ENCODE measurements at places on chromosomes 3 and 15.
A peak's percentile ranks its signal among the peaks of the same experiment; 100 is the strongest.

DNA sequence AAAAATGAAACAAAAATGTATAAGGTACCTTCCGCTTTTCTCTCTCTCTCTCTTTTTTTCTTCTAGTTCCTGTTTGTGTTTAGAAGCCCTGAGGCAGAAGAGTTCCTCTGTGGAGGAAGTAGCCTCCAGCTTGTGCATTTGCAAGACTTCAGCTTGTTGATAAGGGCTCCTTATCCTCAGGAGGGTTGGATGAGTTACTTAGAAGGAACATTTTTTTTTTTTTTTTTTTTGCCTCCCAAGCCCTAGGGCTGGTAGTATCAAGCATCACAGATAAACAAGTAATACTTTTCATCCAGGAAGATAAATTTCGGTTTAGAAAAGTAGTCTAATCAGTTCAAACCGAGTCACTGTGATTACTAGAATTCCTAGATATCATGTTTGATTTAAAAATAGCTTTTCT lies 91.0 kb upstream of the CBLB start:
- DNase-seq = no peak

DNA sequence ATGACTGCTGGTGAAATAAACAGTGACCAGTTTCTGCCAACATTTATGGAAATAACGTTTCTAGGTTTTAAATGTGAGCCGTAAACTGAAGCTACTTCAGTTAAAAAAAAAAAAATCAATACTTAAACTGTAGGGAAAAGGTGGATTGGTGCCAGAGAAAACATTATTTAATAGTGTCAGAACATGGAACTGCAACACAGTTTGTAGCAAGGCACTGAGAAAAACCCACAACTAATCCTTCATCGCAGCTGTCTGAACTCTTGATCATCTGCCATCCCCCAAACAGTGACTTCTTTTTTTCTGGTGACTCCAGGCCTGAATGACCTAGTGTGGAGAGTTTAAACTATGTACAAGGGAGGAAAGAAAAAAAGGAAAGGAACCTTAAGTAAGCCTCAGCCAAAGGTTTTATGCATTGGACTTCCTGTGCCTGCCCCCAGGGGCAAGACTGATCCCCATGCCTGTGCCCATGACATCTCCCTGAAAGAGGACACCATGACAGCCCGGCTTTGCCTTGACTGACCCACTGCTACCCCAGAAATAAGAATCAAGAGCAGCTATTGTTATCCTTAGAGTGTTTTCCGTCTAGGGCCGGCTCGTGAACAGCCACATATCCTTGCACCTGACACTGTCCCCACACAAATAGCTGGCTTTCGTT lies 33.1 kb downstream of the CRTAP start:
- no peak for DNase-seq

DNA sequence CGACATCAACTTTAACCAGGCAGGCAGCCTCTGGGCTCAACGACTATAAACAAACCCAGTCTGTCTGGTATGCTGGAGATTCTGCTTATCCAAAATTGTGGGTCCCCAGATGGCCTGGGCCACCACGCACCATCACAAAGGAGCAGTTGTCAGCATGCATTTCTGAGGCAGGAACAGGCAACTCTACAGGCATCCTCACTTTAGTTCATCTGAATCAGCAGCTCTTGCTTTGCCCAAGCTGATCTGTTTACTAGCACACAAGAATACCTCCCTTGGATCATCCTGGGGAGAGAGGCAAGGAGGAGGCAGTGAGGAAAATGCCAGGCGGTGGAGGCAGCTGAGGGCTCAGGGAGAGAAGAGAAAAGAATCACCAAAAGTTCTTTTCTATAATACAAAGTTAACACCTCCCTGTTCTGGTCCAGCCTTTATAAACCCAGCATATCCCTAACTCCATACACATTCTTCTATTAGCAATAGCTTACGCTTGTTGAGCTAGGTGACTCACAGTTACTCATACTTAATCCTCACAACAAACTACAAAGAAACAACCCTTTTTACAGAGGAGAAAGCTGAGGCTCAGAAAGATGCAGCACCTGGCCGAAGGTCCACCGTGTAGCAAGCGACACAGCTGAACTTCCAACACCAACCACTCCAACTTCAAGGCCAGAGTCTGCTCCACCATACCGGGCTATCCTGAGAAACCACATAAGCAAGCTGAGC lies 33.6 kb downstream of the ZDHHC3 start:
- no peak for DNase-seq

GRCh38 chr3:44061961-44062360 lies 179.7 kb upstream of the TOPAZ1 start:
- DNase-seq = no peak

GRCh38 chr15:44317423-44318058 lies 29.0 kb downstream of the GOLM2 start:
- no peak for DNase-seq

DNA sequence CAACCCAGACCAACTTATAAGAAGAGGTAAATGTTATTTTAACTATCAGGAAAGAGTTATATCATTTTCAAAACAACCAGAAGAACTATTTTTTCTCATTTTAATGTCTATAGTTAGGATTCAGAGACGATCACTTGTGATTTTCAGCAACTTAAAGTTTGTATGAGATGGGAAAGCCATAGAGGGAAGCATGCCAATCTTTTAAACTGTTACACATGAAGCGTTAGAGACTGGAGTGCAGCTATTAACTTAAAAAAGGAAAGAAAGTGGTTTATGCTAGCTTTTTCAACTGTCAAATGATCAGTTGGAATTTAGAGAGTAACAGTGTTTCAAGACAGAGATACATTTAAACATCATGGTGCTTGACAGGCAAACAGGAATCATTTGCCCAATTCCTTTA lies 91.7 kb upstream of the LPP start:
- no peak for DNase-seq

DNA sequence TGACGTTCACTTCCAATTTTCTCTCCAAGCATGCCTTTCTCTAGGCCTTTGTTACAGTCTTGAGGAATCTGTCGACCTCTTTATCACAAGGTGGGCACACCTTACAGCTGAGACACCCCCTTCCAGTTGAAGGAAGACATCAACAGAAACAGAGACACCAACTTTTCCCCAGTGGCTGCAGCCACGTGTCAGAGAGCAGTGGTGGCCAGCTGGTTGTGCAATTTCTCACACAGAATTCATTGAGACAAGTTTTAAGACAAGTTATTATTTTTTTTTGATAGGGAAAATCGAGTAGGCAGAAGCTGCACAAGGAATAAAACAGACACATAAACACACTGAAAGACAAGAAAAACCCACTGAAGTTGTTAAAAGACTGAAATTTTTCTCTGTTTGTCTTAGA lies 436.7 kb upstream of the MDFIC2 start:
- no peak for DNase-seq

- DNase-seq = peak; percentile 24
Measured at GRCh38 chr3:59563966-59564365, 514.1 kb upstream of the CFAP20DC start.

DNA sequence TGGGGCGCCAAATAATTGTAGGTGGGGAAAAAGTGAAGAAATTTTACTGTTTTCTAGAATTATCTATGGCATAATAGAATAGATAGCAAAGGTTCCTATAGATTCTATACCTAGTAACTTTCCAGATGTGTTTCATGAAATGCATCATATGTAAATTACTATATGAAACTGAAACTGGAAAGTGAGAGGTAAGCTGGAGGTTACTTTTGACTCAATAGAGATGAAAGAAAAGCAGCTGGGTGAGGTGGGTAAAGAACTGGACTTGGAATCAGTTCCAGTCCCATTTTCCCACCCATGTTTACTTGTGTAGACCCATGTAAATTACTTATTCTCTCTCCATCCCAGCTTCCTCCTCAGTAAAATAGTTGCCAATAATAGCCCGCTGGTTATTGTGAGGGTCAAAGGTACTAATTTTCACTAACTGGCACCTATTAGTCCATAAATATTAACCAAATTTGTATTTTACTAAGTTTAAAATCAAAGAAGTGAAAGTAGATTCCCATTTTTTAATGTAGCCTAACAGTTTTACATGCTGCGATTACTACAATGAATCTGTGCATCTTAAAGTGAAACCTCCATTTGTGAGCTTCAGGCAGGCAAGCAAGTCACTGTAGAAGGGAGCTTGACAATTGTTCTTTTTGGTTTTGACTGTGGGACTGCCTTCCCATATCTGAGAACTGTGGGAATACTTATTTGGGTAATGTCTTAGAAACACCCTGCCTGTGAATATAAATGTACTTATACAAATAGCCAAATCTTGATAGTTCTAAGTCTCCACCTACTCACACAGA lies 312.1 kb downstream of the SLC9A9 start:
- no peak for DNase-seq

DNA sequence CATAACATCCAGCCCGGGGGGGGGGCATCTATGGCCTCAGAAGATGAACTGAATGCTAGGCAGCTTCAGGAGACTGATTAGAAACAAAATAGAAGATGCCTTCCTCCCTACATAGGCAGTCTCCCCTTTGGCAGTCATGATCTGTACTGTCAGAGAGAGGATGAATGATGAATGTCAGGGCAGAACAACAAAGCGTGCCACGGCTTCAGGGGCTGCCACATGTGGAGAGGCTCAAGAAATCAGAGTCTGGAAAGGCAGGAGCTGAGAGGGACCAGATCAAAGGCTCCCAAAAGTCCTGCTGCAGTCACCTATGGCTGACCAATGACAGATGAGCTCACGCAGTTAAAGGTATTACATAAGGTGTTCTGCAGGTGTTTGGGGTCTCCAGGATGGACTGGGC lies 180.4 kb downstream of the UACA start:
- DNase-seq = no peak

- DNase-seq = no peak
Measured at GRCh38 chr3:142285083-142285517, 59.7 kb upstream of the GK5 start.

GRCh38 chr3:117400303-117400702 lies 690.7 kb downstream of the TUSC7 start:
- DNase-seq = no peak

- DNase-seq = no peak
Measured at GRCh38 chr3:176097027-176097426, 1100.3 kb downstream of the TBL1XR1 start.

- no peak for DNase-seq
Measured at GRCh38 chr15:47705281-47705997, 11.9 kb upstream of the SEMA6D start.

- DNase-seq = no peak
Measured at GRCh38 chr15:60195611-60196010, 191.5 kb downstream of the FOXB1 start.

DNA sequence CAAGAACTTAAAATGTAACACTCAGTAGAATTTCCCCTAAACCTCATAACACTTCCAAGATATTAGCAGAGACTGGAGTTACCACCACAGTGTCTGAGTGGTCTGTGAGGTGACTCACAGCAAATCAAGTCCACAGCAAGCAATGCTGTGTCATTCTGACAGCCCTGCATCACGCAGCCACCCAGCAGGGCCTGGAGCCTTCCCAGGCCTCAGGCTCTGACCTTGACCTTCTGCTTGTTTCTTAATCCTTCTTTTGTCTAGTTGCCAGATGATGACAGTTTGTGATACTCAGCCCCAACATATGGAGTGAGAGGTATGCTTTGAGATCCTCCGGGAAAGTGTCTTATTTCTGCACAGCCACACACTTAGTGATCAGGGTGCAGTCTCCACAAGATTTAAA lies 82.5 kb downstream of the TOP2B start:
- peak; percentile 67 for DNase-seq

GRCh38 chr3:55946574-55947160 lies 459.6 kb upstream of the WNT5A start:
- DNase-seq = no peak

DNA sequence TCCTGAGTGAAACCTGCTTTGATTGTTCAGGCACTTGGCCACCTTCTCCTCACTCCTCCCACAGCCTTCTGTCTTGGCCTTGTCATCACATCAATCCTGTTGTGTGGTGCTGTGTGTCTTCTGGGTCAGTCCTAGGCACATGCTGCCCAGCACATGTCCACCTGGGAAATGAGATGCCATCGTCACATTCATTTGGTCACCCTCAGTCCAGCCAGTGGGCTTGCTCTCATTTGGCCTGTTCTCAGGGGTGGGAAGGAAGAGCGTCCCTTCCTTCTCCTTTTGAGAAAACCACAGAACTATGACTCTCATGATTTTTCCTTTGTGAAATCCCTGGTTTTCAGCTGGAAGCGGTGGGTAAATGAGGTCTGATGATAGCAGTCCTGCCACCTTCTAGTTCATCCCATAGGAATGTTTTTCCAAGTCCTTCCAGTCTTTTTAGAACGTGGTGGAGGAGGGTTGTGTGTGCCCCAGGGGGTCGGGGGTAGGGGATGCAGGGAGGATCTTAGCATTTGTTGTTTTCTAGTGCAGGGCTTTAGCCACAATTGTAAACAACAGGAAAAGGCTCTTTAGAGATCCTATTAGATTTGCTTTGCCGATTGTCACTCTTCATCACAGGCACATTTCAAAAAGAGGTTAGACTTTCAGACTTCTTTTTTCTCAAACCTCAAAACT lies 8.4 kb upstream of the PLA1A start:
- no peak for DNase-seq

GRCh38 chr3:171888466-171888865 lies 45.3 kb downstream of the TMEM212 start:
- DNase-seq = no peak

- DNase-seq = no peak
Measured at GRCh38 chr15:101445562-101446517, 43.7 kb downstream of the PCSK6 start.

GRCh38 chr15:41606997-41607396 lies 48.0 kb downstream of the TYRO3 start:
- DNase-seq = peak; percentile 78

GRCh38 chr3:97347780-97348179 lies 416.8 kb upstream of the ARL6 start:
- DNase-seq = no peak

All from AG04449 (cell line).